Activated T-helper 17 cell treated with anti-CD3 and anti-CD28 coated beads, Interleukin-2, amount 50 U/mL, for 72 hours (primary cell): ENCODE measurements at places on chromosomes 7 and 10. TPM values are rescaled to one million over a fixed set of nuclear protein-coding genes. Genes with fewer than 3 reads are reported as not detected.

PLAC9 gene
- total RNA-seq: not detected

COX15 gene
- total RNA-seq: 43.0 TPM

EGFR gene
- total RNA-seq: not detected

NKX2-3 gene
- not detected for total RNA-seq

PAPOLB gene
- total RNA-seq: not detected

HNRNPA2B1 gene
- total RNA-seq: 882 TPM

PRPS1L1 gene
- not detected for total RNA-seq

ANKRD61 gene
- 0.26 TPM for total RNA-seq

SERPINE1 gene
- total RNA-seq: 4.5 TPM

VAX1 gene
- not detected for total RNA-seq

HECW1 gene
- not detected for total RNA-seq

ASAH2 gene
- 3.1 TPM for total RNA-seq

CPA4 gene
- 4.1 TPM for total RNA-seq

CACNA2D1 gene
- not detected for total RNA-seq

VWC2 gene
- not detected for total RNA-seq

VCL gene
- total RNA-seq: 27.2 TPM

CH25H gene
- not detected for total RNA-seq

FAM180A gene
- total RNA-seq: not detected

LOXL4 gene
- total RNA-seq: not detected

LIPK gene
- total RNA-seq: not detected

SPDYE9 gene
- total RNA-seq: not detected

CALML5 gene
- not detected for total RNA-seq

NEUROD6 gene
- not detected for total RNA-seq

SLF2 gene
- 41.3 TPM for total RNA-seq

AKR1D1 gene
- not detected for total RNA-seq

TMEM72 gene
- total RNA-seq: not detected

SPDYE1 gene
- not detected for total RNA-seq

MINPP1 gene
- 10.8 TPM for total RNA-seq

LLCFC1 gene
- total RNA-seq: not detected

PCLO gene
- not detected for total RNA-seq

CTBP2 gene
- 0.74 TPM for total RNA-seq

FZD1 gene
- total RNA-seq: 0.08 TPM

AMZ1 gene
- not detected for total RNA-seq

FRMPD2 gene
- total RNA-seq: not detected

GPC2 gene
- total RNA-seq: 4.9 TPM

DGKB gene
- not detected for total RNA-seq

CABCOCO1 gene
- total RNA-seq: not detected

OPALIN gene
- total RNA-seq: not detected

ARMC3 gene
- total RNA-seq: not detected

SPDYE6 gene
- total RNA-seq: not detected

AOAH gene
- 1.4 TPM for total RNA-seq

MYH16 gene
- not detected for total RNA-seq

EDRF1 gene
- total RNA-seq: 38.0 TPM

HOXA7 gene
- not detected for total RNA-seq

PALD1 gene
- 0.17 TPM for total RNA-seq

TEX36 gene
- not detected for total RNA-seq

PRR15 gene
- total RNA-seq: not detected

IGFBP3 gene
- 3.6 TPM for total RNA-seq

OTUD1 gene
- 11.5 TPM for total RNA-seq

INMT gene
- total RNA-seq: 0.21 TPM

CPED1 gene
- not detected for total RNA-seq
